ENCODE measurements at places on chromosomes 7 and 10.

- peak; percentile 38 for DNase-seq
Measured at GRCh38 chr10:90857635-90858460, at the start of gene HTR7. Gene HTR7, minus strand, starts transcription at chr10:90858039. Its CDS starts 368 bp downstream, at chr10:90857671.

GRCh38 chr7:108911016-108911415 lies 341.3 kb downstream of the DNAJB9 start:
- DNase-seq: no peak

GRCh38 chr7:129494041-129494440 lies 8.3 kb upstream of the SMKR1 start:
- no peak for DNase-seq

DNA sequence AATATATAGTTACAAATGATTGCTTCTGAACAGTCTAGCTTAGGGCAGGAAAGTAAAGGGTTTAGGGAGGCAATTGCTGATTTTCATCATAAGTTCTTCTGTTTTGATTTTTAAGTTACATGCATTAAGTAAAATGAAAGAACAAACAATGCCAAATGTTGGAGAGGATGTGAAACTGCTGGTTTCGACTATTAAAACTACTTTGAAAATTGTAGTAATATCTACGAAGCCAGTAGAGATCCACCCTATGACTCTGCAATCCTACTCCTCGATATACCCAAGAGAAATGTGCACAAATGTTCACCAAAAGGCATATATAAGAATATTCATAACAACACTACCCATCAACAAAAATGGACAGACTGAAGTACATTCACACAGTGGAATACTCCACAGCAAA lies 24.3 kb downstream of the PDZD8 start:
- no peak for DNase-seq

GRCh38 chr10:11403116-11403515 lies 208.3 kb downstream of the USP6NL start:
- DNase-seq: peak; percentile 94

All from T-helper 2 cell (primary cell).